Mesendoderm (in vitro differentiated cells): ENCODE measurements at places on chromosomes 16 and 17.

DNA sequence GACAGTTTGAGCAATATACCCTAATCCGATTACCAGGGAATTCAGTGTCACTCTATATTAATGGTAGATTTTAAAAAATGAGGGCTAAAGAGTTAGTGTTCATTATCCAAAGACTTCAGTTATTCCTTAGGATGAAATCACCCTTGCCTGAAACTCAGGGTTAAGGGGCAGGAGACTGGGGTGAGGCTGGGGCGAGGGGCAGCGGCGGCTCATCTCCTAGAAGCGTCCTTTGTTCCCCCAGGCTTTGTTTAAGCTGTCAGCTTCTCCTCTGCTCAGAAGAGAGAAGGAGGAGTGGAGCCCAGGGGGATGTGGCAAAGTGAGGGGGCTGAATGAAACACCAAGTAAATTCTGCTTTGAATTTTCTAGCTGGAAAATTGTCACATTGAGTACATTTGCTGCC is 117.7 kb upstream of the ELAC2 start:
- DNase-seq: peak; percentile 9

DNA sequence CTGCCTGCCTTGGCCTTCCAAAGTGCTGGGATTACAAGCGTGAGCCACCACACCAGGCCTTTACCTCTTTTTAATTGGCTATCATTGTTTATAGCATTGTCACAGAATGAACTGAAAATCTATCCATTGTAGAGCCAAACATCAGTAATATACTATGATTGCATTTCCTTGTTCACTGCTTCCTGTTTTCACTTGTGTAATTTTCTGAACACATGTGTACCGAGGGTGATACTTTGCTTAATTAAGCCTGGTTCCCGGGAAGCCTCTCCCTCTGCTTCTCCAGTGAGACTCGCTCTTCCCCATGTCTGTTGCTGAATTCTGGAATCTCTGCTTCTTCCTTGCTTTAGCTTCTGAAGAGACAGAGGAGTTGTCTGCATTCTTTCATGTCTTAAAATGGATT is 33.1 kb downstream of the POLR3E start:
- DNase-seq: no peak

DNA sequence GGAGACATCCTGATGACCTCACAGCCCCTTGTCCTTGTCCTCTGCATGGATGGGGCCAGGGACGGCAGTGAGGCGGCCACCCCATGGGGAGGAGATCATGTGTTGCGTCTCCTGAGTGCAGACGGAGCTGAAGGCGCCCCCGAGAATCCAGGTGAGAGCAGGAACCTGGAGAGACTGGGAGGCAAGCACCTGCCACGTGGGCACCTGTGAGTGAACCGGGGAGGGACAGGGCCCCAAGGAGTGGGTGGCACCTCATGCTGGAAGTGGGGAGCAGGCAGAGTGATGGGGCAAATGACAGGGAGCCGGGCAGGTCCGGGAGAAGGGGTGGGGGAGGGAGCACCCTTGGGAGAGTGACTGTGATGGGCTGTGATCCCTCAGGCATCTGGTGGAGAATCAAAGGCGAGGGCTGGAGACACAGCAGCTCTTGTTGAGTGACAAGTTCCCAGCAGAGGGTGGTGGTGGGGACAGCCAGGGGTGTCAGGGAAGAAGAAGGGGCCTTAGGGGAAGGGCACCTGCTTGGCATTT is 174.3 kb upstream of the CHMP6 start:
- DNase-seq: no peak

- no peak for DNase-seq
Observed at GRCh38 chr16:90008708-90009145, 10.5 kb downstream of the DBNDD1 start.

GRCh38 chr16:86833136-86833535 is 254.8 kb downstream of the FOXL1 start:
- DNase-seq: no peak
